ENCODE measurements at places on chromosomes 7 and 10.

- DNase-seq: no peak
These were observed 383.3 kb downstream of the IPMK start for GRCh38 chr10:57884407-57884806.

DNA sequence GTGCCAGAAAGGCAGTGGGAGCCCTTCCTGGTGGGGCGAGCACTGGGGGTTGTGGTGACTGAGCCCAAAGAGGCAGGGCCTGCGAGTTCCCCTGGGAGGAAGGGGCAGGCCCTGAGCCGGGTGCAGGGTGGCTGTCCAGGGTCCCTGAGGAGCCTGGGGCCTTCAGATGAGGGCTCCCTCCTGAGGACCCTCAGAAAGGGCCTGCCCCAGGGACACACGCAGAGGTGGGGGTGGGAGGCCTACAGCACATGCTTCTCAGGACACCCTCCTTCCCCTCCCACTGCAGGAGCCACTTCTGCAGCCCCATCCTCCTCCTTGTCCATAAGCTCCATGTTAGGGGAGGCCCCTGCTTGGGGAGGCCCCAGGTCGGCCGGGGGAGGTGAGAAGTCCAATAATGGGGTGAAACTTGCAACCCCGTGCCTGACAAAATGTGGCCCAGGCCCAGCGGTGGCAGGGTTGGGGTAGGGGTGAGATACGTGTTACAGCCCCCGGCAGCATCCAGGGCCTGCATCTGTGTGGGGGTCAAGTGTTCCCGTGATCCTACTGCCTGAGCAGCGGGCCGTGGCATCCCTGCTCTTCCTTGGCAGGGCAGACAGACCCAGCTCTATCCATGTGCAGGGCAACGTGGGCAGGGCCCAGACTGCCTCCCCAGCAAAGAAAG, 31.8 kb upstream of the RET start:
- DNase-seq: no peak

DNA sequence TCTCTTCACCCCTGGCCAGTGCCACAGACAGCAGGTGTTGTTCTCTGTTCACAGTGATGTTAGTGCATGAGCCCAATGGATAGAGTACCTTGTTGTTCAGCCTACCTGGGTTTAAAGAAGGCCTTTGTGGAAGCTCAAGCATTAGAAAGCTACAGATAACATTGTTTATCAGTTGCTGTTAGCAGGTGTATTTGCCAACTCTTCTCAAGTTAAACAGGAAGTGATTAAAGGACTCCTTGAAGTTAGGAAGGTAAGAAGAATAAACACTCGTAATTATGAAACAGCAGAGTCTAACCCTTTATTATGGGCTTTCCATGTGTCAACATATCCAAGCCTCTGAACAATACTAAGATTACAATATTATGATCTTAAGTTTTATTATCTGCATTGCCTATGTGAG, 25.9 kb downstream of the RGR start:
- no peak for DNase-seq

GRCh38 chr10:92678206-92678605, 11.5 kb upstream of the HHEX start:
- no peak for DNase-seq

DNA sequence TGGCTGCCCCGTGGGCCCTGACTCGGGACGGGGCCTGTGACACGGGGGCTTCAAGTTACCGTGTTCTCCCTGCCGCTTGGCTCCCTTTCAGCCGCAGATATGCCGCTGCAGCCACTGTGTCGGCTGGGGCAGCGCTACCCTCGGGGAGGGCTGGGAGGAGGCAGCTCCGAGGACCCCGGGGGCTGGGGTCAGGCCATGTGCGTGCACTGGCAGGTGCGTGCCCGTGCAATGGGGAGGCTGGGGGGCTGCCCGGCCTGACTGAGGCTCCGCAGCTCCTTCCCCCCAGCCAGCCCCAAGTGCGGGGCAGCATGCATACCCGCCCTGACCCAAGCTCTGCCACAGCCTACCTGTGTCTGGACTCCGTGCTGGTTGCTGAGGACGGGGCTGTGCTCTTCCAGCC, 29.2 kb downstream of the KNDC1 start:
- DNase-seq: no peak

GRCh38 chr10:21925851-21926250, 77.7 kb downstream of the DNAJC1 start:
- no peak for DNase-seq

DNA sequence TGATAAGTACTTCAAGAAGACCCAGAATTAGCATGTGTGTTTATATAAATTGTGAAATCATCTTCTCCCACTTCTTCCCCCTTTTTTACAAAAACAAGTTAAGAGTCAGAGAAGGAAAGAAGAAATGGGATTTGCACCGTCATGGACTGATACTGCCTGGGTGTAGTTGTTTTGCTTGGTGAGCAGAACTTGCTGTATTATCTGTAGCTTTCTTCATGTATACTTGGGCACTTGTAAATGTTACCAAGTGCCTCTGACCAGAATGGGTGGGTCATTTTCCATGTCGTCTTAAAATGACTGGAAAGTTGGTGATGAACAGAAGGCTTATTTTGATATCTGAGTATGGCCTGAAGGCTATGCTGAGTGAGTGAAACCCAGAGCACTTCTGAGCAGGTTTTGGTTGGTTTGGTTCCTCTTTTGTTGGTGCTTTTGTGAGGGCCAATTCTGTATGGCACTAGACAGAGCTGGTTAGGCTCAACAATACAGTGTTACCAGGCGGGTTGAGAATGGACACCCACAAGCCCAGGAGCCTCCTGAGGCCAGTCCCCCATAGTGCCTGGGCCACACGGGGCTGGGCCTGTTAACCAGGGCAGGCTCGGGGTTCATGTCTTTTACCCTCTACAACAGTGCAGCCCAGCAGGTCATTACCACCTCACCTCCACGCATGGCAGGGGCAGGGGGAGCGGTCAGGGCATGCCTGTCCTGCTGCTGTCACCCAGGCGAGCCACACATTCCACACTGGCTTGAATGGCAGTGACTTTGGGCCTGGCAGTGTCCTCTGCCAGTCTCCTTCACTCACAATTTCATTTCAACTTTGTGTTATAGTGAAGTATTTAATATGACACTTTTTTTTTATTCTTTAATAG, 115.1 kb downstream of the CCNY start:
- DNase-seq: no peak

GRCh38 chr10:79342295-79342761, 4.9 kb upstream of the PPIF start:
- peak; percentile 14 for DNase-seq

- peak; percentile 82 for DNase-seq
These were observed 12.4 kb downstream of the CALY start for GRCh38 chr10:133324198-133324792.

GRCh38 chr10:46530249-46531186, 25.9 kb downstream of the GPRIN2 start:
- no peak for DNase-seq

DNA sequence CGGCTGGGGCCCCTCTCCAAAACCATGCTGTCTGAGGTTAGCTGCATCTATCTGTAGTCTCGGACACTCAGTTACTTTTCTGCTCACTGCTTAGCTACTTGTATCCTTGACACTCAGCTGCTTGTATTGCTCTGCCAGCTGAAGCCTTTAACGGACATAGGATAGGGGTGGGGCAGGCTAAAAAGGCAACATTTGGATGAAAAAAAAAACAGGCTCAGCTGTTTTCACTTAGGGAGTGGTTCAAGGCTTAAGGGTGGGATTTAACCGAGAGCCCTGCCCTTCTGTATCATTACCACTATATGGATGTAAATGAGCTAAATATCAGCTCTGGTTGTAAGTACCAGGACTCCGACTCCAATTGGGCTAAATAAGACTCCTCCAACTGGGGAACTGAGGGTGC, 28.6 kb downstream of the LSMEM1 start:
- DNase-seq: no peak

DNA sequence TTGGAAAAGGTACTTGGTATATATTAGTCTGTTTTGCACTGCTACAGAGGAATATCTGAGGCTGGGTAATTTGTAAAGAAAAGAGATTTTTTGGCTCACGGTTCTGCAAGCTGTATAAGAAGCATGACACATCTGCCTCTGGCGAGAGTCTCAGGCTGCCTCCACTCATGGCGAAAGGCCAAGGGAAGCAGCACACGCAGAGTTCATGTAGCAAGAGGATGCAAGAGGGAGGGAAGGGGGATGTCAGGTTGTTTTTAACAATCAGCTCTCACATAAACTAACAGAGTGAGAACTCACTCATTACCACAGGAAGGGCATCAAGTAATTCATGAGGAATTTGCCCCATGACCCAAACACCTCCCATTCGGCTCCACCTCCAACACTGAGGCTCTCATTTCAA, 484.8 kb upstream of the DPP6 start:
- no peak for DNase-seq

GRCh38 chr10:71665456-71665855, 54.1 kb downstream of the C10orf105 start:
- DNase-seq: no peak

DNA sequence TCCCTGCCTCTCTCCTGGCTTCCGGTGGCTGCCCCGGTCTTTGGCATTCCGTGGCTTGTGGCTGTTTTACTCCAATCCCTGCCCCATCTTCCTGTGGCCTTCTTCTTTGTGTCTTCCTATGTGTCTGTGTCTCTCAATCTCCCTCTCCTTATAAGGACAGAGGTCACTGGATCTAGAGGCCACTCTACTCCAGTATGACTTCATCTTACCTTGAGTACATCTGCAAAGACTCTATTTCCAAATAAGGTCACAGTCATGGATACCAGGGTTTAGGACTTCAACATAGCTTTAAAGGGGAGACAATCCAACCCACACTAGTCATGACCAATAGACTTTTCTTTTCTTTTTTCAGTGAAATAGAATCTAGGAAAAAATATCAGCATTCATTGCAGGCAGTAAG, 153.3 kb upstream of the INSYN2A start:
- no peak for DNase-seq

GRCh38 chr7:27104341-27105058, 2.0 kb upstream of the HOXA2 start:
- peak; percentile 59 for DNase-seq

GRCh38 chr7:138151731-138152577, 75.7 kb downstream of the AKR1D1 start:
- no peak for DNase-seq

DNA sequence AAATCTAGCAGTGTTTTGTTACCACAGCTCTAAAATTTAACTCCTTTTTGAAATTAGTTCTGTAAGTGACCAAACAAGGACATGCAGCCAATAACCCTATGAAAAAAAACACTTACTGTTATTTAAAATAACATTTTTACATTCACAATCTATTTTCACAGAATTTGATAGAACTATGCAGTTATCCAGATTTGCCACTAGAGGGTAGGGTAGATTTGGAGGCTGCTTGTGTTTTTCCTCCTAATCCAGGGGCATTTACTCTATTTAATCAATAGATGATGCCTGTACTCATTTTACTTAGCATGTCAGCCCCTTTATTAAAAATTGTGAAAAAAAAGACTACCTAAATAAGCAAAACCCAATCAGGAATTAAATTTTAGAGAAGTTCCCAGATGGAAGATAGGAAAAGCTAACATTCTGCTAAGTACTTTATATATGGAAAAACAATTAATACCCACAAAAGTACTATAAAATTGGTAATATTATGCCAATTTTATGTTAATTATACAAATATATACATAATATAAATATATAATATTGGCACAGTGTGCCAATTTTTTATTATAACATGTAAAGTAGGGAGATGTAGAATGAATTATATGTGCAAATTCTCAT, 18.1 kb upstream of the LIPK start:
- DNase-seq: no peak

DNA sequence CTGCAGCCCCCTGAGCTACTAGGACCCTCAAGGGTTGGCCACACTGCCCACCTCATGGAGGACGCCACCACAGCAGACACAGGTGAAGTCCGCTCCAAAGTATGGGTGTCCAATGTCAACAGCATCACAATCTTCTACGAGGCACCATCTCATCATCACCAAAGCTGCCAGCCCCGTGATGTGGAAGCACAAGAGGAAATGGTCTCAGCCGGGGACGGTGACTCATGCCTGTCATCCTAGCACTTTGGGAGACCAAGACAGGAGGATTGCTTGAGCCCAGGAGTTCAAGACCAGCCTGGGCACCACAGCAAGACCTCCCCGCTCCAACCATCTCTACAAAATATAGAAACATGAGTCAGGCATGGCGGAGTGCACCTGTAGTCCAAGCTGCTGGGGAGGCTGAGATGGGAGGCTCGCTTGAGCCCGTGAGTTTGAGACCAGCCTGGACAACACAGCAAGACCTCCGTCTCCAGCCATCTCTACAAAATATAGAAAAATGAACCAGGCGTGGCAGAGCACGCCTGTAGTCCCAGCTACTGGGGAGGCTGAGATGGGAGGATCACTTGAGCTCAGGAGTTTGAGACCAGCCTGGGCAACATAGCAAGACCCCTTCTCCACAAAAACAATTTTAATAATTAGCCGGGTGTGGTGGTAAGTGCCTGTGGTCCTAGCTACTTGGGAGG, 48.8 kb upstream of the MYL10 start:
- no peak for DNase-seq

DNA sequence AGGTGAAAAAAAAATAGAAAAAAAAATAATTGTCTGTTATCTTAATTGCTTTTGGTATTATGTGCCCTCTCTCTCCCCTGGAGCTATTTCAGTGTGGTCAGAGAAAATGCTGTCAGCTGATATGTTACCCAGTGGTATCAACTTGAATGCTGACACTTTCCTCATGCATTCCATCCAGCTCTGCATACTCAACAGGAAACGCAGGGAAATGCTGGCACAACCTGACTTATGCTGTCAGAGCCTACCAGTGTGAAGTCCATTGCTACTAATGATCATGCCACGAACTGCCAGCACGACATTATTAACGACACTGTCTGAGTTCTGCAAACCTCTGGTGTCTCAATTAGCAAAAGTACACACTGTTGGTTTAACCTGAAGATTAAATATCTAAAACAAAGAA, 182.8 kb downstream of the ZWINT start:
- DNase-seq: no peak

GRCh38 chr7:126843336-126843735, 409.4 kb downstream of the GRM8 start:
- DNase-seq: no peak

DNA sequence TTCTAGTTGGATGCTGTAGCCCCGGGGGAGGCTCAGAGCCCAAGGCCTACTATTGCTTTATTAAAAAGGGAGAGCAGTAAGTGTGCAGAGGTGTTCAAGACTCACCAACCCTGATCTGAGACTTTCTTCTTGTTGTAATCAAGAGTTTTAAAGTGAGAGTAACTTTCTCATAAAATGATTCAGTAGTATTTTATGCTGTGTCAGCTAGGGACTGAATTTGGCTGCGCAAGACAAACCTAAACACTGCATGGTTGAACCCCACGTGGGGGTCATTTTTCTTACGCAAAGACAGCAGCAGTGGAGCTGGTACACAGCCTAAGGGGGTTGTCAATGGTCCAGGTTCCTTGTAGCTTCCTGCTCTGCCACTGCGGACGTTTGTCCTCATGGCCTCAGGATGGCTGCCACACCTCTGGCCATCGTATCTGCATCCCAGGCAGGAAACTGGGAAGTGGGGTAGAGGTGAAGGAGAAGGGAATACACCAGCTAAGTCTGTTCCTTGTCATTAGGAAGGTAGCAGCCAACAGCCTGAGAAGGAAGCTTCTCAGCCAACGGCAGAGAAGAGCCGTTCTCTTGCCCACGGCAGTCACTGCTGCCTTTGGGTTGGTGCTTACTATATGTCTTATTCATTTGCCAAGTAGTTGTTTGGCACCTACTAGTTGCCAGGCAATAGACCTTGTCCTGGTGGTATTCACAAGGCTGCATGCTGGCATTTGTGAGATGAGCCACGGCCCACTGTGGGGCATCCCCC, 44.7 kb downstream of the ELFN1 start:
- DNase-seq: no peak
